Pons (tissue), 1 donor: ENCODE measurements at places on chromosomes 6 and 20.

- DNase-seq = no peak
These were observed 114.5 kb downstream of the SLC16A10 start for GRCh38 chr6:111201764-111202163.

DNA sequence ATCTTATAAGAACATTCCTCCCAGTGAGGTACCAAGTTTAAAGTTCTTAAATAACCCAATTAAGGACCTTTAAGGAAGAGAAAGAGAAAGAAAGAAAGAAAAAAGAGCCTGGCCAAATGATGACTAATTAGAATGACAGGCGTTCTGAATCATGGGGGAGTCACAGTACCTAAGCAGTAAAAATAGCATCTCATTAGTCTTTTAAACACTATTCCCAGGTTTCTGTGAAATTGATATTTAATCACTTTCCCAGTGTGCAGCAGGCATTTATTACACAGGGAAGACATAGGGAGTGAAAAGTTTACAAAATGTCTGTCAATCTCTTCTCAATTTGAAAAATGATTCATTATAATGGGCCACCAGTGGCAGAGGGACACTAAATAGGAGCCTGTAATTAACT is 251.4 kb upstream of the MANEA start:
- DNase-seq = no peak

DNA sequence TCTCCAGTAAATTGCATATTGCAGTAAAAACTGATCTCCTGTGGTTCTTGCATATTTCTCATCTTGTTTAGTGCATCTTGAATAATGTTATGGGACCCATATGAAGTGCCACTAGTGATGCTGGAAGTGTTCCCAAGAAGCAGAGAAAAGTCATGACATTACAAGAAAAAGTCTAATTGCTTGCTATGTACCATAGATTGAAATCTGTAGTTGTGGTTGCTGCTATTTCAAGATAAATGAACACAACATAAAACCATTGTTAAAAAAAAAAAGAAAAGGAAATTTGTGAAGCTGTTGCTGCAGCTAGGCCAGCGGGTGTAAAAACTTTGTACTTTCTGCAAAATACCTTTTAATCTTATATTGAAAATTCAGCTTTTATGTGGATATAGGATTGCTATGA is 304.5 kb downstream of the PHF3 start:
- no peak for DNase-seq

DNA sequence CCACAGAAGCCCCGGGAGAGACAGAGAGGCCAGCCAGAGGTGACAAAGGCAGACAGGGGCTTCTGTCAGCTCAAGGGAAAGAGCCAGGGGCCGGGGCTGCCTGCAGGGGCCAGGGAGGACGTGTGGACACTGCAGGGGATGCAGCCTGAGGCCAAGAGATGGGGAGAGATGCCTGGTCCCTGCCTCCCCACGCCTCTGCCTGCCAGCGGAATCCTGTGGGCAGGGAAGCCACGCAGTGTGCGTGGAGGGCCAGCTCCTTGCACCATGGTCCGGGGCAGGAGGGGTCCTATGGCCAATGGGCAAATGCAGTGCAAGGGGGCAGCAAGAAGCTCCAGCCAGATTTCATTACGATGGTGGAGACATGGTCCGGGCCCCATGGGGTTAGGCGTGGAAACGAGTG is 224.9 kb downstream of the CDH4 start:
- DNase-seq = no peak

DNA sequence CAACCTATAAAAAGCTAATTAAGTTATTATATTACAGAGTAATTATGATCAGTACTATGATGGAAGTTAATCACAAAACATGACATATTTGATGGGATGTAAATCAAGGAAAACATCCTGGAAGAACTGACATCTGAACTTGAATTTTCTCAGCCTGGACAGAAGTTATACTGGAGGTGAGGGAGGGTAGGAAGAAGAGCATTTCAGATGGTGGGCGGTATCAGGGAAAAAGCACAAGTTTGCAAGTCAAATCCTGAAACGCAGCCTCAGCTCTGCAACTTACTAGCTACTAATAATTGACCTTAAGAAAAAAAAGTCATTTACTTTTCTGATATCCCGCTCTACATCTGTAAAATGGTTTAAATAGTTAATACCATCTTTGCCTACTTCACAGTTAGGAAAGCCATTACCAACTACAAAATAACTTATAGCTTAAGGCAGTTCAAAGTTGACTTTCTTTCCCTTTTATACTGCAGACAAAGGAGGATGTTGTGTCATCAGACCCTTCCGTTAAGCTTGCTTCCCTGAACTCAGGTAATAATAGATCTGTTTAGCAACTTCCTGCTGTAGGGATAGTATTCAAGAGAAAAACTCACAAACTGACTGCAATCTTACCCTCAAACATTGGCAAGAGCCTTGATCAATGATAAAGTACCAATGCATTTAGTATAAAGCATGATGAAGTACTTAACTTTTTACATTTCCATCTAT is 21.0 kb downstream of the NOL7 start:
- peak; percentile 53 for DNase-seq

- no peak for DNase-seq
These were observed 720.6 kb downstream of the RFPL4B start for GRCh38 chr6:113067612-113068275.

GRCh38 chr6:21935561-21936028 is 342.0 kb downstream of the SOX4 start:
- DNase-seq = no peak

- peak; percentile 15 for DNase-seq
These were observed 31.1 kb downstream of the EPM2A start for GRCh38 chr6:145704143-145704781.

DNA sequence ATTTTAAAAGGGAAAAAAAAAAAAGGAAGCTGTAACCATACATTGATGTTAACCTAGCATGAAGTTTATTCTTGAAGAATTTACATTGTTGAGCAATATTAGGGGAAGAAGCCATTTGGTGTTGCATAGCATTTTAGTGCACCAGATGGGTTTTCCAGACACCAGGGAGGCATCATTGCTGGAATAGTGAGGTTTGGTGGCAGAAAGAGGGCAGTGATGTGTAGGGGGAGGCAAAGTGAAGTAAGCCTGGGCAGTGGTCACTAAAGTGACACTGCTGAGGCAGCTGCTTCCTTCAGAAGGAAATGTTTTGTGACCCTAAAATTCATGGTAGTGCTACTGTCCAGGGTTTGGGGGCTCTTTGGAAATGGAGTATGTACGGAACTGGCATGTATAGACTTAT is 2.6 kb downstream of the TOMM6 start:
- no peak for DNase-seq

- DNase-seq = no peak
These were observed 112.0 kb downstream of the CDK19 start for GRCh38 chr6:110703010-110703905.

DNA sequence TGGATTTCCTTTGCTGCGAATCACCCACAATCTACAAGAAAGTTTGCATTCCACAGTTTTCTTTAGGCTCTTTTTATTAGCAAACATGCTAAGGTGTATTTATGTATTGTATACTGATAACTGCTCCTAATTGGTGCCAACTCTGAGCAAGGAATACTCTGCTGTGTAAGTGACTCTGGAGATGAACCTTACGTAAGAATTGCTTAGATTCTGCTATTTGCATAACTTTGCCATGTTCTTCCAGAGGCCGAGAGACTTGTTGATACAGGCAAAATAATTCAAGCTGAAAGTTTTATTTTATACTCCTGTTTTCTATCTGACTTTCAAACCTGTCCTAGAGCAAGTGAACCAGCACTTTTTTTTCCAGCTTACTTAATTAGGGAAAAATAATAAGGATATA is 461.3 kb downstream of the GJA1 start:
- DNase-seq = no peak

GRCh38 chr20:50142812-50143211 is 10.7 kb downstream of the PEDS1 start:
- no peak for DNase-seq
